NCI-H1105 (cell line): ENCODE measurements at places on chromosomes 4 and X.

- DNase-seq = no peak
Measured at GRCh38 chr4:164926301-164926700, 49.3 kb downstream of the APELA start.

DNA sequence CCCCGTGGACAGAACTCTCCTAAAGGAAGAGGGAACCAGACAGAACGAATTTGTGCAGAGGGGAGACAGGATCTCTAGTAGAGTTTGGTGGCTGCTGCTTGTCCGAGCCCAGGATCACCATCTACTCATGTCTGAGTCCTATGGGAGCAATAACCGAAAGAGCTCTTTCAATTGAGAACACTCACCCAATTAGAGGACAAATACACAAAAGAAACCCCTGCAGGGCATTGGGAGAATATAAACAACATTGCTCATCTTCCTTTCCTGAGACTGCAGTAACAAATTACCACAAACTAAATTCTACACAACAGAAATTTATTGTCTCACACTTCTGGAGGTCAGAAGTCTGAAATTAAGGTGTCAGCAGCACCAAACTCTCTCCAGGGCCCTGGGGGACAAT, 65.6 kb downstream of the SPINK2 start:
- DNase-seq = no peak

- no peak for DNase-seq
Measured at GRCh38 chrX:101484135-101484534, 1.1 kb upstream of the ARMCX4 start.

GRCh38 chr4:131644619-131645018, 1504.5 kb upstream of the PCDH10 start:
- DNase-seq = no peak

GRCh38 chr4:184825896-184826690, at the start of gene ACSL1:
Gene ACSL1 (minus strand): TSS chr4:184825968. CDS start chr4:184803514, 22,454 bp downstream.
- DNase-seq = peak; percentile 53

DNA sequence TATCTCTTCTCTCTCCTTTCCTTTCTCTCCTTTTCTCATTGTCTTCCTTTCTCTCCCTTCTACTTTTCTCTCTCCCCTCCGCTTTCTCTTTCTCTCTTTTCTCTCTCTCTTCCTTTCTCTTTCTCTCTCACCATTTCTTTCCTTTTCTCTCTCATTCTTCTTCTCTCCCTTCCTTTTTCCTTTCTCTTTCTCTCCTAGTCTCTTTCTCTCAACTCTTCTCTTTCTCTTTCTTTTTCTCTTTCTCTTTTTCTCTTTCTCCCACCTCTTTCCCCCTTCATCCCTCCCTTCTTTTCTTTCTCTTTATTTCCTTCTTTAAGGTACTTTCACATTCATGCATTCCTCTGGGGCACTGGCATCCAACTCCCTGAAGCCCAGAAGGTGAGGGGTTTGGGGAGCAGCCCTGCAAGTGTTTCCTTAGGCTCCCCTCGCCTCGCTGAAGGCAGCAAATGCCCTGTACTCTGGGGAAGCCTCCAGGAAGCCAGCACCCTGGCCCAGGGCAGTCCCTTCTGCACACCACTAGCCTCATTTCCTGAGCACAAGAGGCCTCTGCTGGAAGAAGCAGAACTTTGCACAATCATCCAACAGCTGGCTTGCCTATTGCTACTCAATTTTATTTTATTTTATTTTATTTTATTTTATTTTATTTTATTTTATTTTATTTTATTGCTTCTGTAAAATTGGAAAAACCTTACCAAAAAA, 124.2 kb downstream of the NFKB1 start:
- no peak for DNase-seq

DNA sequence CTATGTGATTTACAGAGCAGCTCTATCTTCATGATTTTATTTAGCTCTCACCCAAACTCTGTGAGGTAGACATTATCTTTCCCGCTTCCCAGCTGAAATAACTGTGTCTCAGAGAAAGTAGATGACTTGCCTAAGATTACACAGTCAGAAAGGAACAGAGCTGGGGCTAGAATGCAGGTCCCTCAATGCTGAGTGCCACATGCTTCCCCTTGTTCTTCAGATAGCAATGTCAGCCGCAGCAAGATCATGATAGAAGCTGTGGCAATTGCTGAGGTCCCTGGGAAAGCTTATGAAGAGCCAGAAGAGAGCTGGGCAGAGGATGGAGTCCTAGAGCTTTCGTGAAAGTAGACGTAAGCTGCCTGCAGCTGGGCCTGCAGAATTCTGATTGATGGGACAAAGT, 11.1 kb upstream of the GABRE start:
- no peak for DNase-seq

- DNase-seq = no peak
Measured at GRCh38 chr4:148289740-148290139, 152.5 kb downstream of the NR3C2 start.

DNA sequence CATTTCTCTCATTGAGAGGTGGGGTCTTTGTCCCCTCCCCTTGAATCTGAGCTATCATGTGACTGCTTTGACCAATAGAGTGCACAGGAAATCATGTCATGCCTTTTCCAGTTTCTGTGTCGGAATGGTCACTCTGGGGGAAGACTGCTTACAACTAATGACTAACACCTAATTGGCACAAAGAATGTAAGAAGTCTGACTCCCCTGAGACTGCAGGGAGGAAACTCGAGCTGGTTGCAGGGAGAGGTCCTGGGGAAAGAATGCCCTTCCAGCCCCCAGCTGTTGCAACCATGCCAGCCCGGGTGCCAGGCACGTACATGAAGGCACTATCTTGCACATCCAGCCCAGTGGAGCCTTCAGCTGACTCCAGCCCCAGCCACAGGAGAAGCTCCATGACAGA, 254.2 kb downstream of the DHX15 start:
- no peak for DNase-seq

DNA sequence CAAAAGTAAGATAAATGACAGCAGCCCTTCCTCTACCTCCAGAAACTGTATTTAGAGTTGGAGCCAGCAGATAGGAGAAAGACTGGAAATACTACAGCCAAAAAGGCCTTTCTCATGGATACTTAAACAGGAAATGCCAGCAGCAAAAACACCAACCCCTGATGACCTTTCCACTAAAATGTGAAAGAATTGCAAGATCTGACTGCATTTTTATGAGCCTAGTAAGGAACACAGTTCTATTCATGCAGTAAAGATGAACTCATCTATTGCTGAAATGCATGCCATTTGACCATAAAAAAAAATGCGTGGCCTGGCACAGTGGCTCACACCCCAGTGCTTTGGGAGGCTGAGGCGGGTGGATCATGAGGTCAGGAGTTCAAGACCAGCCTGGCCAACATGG, 19.9 kb downstream of the ABCG2 start:
- DNase-seq = no peak

GRCh38 chr4:5887361-5888221, 5.3 kb downstream of the CRMP1 start:
- DNase-seq = peak; percentile 14

DNA sequence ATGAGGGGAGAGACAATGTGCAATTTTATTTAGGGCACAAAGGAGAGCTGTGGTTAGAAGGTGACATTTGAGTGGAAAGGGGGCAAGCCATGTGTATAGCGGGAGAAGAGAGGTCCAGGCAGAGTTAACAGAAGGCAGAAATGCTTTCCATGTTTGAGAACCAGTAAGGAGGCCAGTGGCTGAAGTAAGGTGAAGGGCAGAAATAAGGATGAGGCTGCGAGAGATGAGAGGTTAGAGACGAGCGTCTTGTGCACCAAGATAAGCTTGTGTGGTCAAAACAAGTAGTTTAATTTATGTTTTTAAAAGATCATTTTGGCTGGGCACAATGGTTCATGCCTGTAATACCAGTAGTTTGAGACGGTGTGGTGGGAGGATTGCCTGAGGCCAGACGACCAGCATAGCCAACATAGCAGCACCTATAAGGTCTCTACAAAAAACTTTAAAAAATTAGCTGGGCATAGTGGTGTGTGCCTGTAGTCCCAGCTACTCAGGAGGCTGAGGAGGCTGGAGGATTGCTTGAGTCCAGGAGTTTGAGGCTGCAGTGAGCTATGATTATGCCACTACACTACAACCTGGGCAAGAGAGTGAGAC, 8.5 kb downstream of the HTT start:
- DNase-seq = no peak

GRCh38 chrX:40172401-40173142, 74.8 kb upstream of the BCOR start:
- peak; percentile 13 for DNase-seq

DNA sequence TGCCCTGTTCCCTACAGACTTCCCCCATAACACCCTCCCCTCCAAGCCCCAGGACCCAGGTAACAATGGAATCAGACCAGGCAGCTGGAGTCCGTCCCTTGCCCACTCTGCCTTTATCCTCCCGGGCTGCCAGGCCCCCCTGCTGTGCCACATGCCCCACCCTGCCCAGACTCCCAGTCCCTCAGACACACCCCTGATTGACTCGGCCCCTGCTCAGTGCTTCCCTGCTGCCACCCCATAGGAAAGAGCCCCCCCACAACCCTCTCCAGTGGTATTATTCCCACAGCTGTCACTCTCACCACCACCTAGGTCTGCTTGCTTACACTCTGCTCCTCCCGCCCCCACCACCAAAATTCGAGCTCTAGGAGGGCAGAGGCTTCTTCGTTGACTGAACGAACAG, 4.7 kb upstream of the NAA10 start:
- DNase-seq = no peak

DNA sequence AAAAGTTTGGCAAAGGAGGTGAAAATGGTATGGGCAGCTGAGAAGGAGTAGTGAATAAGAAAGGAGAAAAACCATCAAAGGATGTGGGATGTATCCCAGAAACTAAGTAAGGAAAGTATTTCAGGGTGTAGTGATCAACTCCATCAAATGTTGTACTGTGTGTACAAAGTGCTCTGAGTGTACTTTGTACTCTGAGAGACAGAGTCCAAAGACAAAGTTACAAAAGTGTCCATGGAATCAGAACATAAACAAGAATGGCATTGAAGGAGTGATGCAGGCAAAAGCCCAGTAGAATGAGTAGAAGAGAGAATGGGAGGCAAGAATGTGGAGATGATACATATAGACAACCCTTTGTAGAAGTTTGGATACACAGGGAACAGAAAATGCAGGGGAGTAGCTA, 12.3 kb upstream of the PGRMC1 start:
- DNase-seq = no peak

GRCh38 chr4:138773321-138773720, 242.3 kb upstream of the NOCT start:
- no peak for DNase-seq

DNA sequence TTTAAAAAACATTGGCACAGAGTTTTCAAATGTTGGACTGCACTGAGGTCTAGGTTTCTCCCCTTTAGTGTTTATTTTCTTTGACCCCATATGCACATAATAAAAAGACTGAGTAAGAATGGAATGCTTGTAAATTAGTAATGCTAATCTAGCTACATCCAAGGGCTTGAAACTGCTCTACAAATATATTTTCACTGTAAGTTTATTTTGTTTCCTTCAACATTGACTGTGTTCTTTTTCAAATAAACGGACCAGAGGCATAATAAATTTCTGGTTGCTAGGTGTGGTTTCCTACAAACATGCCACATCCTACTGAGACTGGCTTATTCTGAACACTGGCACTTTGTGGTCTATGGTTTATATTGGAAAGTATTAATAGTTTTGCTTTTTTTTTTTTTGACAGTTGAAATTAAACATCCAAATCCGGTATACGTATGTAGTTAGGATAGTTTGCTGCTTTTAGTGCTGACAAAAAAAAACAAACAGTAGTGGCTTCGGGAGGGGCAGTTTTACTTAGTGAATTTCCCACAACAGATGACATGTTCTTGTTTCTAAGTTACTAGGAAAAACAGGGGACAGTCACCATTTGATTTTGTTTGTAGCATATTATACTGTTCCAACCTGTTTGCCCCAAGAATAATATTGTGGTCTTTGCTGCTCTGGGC, 13.2 kb downstream of the CA5B start:
- DNase-seq = no peak

DNA sequence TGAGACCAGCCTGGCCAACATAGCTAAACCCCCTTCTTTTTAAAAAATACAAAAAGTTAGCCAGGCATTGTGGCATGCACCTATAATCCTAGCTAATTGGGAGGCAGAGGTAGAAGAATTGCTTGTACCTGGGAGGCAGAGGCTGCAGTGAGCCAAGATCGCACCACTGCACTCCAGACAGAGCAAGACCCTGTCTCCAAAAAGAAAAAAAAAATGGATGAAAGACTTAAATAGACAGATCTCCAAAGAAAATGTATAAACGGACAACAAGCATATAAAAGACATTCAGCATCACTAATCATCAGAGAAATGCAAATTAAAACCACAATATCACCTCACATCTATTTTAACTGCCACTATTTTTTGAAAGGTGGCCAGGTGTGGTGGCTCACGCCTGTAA, 6.6 kb upstream of the SAT1 start:
- DNase-seq = no peak

GRCh38 chrX:9789555-9789954, 3.3 kb downstream of the SHROOM2 start:
- no peak for DNase-seq

- DNase-seq = no peak
Measured at GRCh38 chrX:40514376-40514775, 66.4 kb upstream of the ATP6AP2 start.

DNA sequence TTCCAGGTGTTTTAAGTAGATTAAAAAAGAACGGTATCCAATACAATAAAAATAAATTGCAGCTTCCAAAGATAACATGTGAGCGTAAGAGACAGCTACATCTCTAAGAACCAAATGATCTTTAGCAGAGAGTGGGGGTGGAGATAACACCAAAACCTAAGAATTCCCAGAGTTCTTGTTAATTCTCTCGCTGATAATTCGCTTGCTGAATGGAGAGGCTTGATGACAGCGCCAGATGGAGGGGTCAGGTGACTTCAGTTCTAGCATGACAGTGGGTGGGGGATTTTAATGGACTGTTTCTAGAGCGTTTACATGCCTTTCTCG, 2.3 kb downstream of the CLCN4 start:
- no peak for DNase-seq

DNA sequence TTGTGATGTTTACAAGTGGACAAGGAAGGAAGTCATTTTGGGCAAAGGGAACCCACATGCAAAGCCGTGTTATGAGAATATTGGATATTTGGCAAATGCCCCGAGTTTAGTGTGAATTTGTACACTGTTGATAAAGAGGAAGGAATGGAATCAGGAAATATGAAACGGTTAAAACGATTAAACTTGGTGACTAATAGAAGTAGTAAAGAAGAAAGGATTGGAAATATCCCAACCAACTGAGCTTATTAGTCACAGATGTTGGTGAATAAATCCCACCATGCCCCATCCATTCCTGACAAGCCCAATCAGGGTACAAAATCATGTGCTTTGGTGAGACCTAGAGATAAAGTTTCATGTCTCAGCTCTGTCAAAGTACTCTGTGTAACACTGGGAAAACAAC, 22.0 kb downstream of the ARHGAP24 start:
- DNase-seq = no peak

DNA sequence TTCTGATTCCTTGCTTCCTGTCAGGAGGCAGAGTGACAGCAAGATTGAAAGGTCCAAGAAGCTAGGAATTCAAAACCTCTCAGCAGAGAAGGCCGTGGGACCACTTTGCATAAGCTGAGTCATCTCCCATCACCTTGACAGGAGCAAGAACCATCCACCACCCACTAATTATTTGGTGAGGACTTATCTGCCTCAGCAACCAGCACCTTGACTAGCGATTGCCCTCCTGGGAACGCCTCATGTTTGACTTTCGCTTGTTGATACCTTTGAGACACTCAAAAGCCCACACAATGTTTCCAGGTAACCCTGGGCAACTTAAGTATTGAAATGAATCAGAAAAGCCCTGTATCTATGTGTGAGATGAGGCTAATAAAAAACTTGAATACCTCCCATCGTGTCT, 233.5 kb upstream of the GYPA start:
- no peak for DNase-seq
